ENCODE measurements at places on chromosomes 6 and 20.

DNA sequence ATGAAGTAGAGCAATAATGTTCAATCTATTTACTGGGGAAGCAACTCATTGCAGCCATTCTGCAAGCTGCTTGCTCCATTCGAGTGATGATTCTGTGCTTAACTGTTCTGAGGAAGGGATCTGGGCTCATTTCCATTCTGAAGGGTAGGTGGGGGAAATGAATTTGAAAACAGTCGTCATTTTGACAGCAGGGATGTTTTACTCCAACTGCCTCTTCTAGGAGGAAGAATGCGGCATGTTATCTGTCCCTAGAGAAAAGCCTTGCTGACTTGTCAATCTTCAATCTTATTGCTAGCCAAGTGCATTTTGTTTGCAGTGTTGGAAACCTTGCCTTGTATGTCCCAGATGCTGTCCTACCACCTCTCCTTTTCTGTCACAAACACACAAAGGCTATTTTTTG, 105.9 kb downstream of the PRDM13 start:
- DNase-seq: no peak

GRCh38 chr20:64057628-64058498, 5.1 kb upstream of the TCEA2 start:
- DNase-seq: no peak

DNA sequence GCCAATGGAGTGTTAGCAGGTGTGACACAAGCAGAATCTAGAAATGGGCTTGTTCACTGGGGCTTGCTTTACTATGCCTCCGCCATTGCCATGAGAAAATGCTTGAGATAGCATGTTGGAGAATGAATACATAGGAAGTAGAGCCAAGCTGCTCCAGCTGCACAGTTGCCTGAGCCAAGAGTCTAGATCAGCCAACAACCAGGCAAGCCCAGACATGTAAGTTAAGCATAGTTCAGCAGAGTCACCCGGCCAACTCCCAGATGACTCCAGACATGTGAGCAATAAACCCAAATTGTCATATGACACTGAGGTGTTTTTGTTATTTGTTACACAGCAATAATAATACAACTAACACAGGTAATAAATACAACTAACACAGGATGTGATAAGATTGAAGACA, 167.9 kb downstream of the HAO1 start:
- no peak for DNase-seq

GRCh38 chr20:44019638-44020335, 105.1 kb downstream of the TOX2 start:
- peak; percentile 44 for DNase-seq

GRCh38 chr6:33428224-33428965, 8.5 kb downstream of the SYNGAP1 start:
- peak; percentile 67 for DNase-seq

- DNase-seq: no peak
Observed at GRCh38 chr6:167898673-167899311, 72.1 kb downstream of the AFDN start.

- no peak for DNase-seq
Observed at GRCh38 chr6:133583907-133584427, 304.9 kb upstream of the TCF21 start.

All from thymus (tissue), 14 donors.